SW 1271 (cell line): ENCODE measurements at places on chromosomes 11 and 22.

DNA sequence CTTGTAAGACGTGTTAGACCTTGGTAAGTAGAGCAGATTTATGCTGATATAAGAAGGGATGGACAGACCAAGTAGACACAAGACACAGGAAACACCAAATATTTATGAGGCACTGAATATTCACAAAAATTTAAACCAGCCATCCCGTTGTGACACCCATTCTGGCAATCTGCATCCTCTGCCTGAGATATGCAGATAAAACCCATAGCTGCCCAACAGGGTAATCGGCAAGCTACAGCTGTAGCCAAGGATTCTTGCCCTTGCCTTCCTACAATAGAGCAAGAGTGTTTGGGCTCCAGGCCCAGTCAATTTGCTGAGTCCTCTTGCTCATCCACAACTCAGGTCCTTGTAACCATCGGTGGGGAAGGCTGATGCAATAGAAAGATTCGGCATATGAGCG, 18.5 kb upstream of the MPZL2 start:
- no peak for DNase-seq

DNA sequence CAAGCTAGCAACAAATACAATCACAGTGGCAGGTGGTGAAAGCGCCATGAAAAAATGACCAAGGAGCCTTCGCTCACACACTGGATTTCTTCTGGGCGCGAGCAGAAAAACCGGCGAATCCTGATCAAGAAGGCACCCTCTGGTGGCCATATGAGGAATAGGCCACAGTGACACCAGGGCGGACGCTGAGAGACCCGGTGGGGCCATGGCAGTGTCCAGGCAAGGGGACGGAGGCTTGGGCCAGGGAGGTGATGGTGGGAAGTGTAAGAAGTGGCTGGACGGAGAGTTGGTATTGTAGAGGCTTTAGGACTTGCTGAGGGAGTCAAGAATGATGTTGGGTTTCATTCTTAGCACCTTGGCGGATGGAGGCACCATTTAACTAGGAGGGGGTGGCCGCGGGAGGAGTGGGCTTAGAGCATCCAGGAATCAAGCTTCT, 16.9 kb upstream of the RAC2 start:
- DNase-seq = peak; percentile 43

DNA sequence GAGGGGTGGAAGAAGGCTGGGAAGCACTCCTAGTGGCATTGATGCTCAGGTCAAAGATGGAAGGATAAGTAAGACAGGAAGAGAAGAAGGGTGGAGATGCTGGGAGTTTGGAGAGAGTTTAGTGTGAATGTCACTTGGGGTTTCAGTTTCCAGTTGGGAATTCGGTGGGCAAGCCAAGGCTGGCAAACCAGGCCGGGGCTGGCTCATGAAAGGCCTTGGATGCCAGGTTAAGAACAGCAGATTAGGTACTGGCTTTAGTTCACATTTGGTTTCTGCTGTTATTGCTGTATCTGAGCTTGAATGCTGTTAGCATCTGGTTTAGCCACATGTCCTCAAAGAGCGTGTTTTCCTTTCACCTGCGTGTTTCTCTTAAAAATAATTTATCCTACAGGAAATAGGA, 69.6 kb downstream of the BLID start:
- DNase-seq = no peak

DNA sequence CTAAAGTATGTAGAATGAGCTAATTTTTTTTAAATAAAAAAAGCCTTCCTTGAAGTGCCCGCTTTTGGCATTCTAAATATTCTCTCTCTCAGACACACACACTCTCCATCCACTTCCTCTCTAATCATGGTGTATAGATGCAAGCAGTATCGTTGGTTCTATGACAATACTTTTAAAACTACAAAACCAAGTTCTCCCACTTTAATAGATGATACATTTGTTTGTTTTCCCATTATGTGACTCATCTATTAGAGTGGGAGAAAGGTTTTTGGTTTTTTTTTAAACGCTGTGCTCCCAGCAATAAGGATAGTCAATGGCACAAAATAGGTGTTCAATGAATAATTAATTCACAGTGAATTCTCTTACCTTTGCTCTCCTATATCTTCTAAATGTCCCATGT, 44.6 kb downstream of the FZD4 start:
- no peak for DNase-seq

GRCh38 chr22:47423861-47424820, 661.7 kb downstream of the TBC1D22A start:
- no peak for DNase-seq

GRCh38 chr11:90606721-90607120, 383.9 kb upstream of the CHORDC1 start:
- DNase-seq = no peak

- DNase-seq = no peak
These were observed 33.4 kb downstream of the KCNQ1OT1 start for GRCh38 chr11:2666401-2666741.

DNA sequence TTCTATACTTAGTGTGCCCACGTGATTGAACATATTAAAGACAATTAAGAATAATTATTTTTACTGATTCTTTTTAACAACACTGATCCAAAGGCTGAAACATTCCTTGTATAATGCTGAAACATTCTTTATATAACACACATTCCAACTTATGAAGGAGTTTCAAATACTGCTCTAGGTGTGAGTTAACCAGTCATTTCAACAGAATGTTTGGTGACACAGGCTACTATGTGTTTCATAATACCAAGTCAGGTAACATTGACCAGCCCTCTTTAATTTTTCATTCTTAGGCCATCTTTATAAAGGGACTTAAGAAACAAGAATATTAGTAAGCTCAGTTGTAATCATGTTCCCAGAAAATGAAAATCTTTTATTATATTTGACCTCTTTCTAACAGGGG, 136.6 kb downstream of the ELP4 start:
- no peak for DNase-seq

GRCh38 chr22:25630447-25630846, 66.0 kb downstream of the GRK3 start:
- no peak for DNase-seq

GRCh38 chr11:33191467-33191866, 30.2 kb upstream of the CSTF3 start:
- no peak for DNase-seq

DNA sequence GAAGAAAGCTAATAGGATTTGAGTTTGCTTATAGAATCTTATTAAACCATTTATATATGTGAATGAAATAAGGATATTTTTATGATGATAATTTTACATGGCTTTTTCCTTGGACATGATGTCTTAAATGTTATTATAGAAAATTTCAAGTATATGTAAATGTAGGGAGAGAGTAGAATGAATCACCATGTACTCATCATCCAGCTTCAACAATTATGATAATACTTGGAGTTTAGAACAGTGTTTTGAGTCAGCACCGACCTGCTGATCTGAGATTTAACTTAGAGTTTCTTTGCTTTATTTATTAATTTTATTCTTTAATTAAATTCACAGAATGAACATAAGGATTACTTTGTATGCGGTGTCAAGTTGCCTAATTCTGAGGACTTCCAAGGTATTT, 193.5 kb downstream of the UVRAG start:
- no peak for DNase-seq

GRCh38 chr11:96006037-96006436, 82.1 kb upstream of the MTMR2 start:
- no peak for DNase-seq

- no peak for DNase-seq
These were observed 41.1 kb downstream of the UBASH3B start for GRCh38 chr11:122696662-122697061.

DNA sequence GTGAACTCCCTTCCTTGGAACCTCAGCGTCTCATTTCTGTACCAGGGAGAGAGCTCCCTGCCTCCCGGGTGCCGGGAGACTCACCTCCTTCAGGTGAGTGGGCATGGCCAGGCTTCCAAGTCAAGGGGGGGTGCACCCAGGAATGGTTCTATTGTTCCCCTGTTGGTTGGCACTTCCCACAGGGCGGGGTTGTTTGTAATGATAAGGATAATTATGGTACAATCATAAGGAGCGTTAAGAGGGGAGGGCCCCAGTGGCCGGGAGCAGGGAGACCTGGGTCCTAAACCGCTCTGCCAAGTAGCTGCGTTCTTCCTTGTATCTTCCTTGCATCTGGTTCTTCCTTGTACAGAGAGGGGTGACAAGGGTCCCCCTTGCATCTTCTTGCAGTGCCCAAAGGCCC, 79.1 kb downstream of the LRRC32 start:
- no peak for DNase-seq

DNA sequence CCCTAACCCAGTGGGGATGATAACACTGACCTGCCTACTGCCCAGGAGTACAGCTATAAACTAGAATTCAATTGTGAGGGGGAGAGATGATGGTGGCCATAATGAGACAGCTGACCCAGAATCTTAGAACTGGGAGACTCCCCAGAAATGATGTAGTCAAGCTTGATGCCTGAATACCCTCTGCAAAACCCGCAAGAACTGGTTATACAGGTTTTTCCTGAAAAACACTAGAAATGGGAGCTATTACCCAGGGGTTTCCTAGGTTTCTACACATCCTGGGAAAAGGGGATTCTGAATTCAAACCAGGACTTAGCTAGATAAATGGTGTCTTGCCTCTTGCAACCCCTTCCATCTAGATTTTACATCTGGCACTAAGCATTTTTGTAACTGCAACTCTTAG, 113.8 kb upstream of the NARS2 start:
- DNase-seq = no peak

DNA sequence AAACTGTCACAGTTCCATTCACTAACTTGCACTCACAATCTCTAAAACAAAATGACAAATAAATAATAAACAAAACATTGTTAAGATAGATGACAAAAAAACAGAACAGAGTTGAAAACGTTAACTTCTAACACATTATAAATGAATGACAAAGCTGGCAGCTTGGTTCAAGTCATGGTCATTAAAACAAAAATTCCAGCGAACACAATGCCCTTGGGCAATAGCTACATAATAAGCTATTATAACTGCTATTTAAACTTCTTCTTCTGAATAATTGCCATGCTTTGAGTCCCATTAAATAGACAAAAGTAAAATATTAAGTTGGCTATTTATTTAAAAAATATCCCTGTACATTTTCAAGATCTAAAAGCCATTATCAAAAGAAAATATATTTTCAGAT, 54.7 kb downstream of the PICALM start:
- no peak for DNase-seq

DNA sequence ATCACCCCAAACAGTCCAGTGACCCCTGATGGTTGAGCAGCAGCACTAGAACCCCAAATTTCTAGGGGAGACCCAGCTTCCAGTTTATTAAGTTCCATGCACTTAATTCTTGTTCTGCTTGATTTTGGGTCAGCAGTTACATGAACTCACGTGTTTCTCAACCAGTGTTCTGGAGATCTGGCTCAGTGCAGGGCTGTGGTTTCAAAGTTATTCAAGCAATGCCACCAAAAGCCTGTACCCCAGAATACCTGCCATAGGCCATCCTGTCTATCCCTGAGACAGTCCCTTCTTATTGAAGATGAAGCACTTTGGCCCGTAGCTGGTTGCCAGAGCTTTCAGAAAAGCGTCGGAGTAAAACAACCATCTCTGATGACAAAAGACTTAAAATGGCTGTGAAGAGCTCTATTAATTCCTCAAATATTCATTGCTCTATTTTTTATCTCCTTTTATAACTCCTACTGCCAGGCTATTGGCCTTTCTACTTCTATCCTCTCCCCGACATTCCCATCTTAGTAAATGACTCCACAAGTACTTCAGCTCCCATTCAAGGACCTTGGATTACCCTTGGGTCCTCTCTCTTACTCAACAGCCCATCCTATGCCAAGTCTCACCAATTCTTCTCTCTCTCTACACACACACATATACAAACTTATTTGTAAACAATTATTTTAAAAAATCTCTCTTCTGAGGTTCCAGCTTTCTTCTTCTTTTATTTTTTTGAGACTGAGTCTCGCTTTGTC, 18.0 kb upstream of the VPREB1 start:
- DNase-seq = no peak

GRCh38 chr22:47564158-47564450, 801.7 kb downstream of the TBC1D22A start:
- DNase-seq = no peak

DNA sequence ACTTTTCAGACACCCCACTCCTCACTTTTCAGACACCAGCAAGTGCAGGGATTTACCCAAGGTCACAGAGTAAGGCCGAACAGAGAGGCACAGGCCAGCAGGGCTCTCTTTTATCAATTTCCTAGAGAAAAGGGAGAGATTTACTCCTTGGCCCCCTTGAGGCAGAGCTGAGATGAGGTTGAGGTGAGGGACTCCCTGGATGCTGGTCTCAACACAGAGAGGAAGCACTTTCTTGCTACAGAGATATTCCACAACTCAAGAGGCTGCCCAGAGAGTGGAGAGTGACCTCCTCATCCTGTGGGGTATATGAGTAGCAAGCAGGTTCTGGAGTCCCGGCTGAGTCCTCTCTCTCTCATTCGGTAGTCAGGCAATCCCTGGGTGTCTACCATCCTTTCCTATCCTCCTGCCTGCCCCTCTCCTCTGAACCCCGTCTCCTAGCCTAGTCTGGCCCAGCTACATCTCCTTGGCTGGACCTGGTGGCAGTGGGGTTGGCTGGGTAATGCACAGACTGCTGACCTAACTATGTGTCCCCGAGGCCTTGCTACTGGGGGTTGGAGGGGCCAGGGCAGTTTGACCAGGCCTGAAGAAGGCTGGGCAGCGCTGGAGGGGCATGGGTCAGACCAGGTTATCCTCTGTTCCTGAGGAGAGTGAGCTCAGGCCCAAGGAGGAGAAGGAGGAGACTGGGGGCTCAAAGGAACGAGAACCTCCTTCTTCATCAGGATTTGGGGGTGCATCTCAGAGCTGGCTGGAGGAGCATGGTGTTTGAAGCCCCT, 1.8 kb upstream of the ARHGEF17 start:
- DNase-seq = peak; percentile 28

GRCh38 chr11:67410984-67411784, 4.3 kb upstream of the CARNS1 start:
- no peak for DNase-seq

DNA sequence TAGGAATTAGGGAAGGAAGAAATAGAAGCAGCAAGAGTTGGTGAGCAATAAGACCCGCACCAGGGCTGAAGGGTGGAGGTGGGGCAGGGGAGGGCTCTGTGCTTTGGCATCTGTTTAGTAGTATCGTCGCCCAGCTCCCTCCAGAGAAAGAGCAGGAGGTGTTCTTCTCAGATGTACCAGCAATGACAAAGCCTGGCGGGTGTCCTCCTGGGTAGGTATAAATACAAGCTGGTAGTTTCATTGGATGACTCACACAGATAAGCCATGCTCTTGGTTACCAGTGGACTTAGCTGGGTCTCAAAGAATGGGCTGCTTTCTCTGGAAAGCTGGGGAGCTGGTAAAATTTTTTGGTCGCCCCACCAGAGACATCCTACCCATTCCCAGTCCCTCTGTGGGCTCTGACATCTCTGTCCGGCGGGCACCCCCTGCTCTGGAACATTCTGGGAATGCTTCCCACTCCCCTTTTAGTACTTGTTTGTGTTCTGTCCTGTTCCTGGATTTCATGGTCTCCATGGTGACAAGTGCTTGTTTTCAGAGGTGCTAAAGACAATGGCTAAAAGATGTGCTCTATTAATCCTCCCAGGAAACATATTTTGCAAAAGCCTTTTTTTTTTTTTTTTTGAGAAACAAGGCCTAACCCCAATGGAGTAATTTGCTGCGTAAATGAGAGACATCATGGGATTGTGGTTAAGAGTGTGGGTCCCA, 15.4 kb upstream of the TUBA8 start:
- no peak for DNase-seq

- no peak for DNase-seq
These were observed 51.4 kb downstream of the SPECC1L start for GRCh38 chr22:24321999-24322398.

GRCh38 chr11:36060926-36061325, 117.1 kb downstream of the LDLRAD3 start:
- DNase-seq = no peak

GRCh38 chr11:126655807-126656128, 300.3 kb downstream of the ST3GAL4 start:
- no peak for DNase-seq

GRCh38 chr22:45203150-45203951, 37.3 kb downstream of the KIAA0930 start:
- DNase-seq = no peak
